H1 (cell line): ENCODE measurements at places on chromosomes 12 and 14. TPM values are rescaled to one million over a fixed set of nuclear protein-coding genes. Genes with fewer than 3 reads are reported as not detected.

The SERPINA1 gene
- total RNA-seq, result not detected in 2 replicates

The WIF1 gene
- total RNA-seq, result 7.8 and 9.1 TPM in 2 replicates

The JPH4 gene
- 46.4 and 46.7 TPM in 2 replicates for total RNA-seq

The SDR9C7 gene
- not detected in 2 replicates for total RNA-seq

The RIMKLB gene
- 75.7 and 78.2 TPM in 2 replicates for total RNA-seq

The MGAT4C gene
- total RNA-seq, result 2.5 and 3.0 TPM in 2 replicates

The TNFAIP2 gene
- total RNA-seq, result 28.3 and 33.3 TPM in 2 replicates

DNA sequence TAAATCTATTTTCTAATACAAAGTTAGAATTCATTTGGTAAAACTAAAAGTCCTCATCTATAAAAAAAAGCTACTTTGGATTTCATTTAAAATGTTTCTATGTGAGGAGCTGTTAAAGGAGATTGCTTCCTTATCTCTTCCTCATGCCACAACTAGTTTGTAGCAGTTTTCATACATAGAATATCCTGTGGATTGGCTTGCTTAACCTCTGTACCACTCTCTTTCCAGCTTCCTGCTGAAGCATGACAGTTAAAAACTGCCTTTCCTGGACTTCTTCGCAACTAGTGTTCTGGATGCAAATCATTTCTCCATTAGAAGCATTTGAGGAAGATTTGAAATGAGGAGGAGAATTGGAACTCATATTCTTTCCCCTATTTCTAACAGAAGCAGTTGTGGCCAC lies 49.6 kb downstream of the ST8SIA1 start:
- DNase-seq, result no peak

GRCh38 chr14:103519043-103519836 lies 3.4 kb downstream of the CKB start:
- no peak for DNase-seq

- DNase-seq, result no peak
Observed at GRCh38 chr12:90102957-90103652, 394.5 kb upstream of the ATP2B1 start.

DNA sequence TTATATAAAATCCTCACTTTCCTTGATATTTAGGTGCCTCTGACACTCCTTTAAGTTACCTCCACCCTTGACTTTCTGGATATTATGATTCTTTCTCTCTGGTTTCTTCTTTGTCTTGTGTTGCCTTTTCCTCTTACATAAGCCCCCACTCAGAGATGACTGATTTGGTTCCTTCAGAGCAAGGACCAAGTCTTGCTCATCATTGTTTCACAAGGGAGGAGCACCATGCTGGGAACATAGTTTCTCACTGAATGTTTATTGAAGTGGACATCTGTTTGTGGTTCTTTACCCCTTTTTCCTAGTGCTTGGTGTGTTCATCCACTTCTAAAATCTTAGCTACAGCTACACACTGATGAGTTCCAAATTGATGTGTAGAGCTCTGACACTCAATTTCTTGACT lies 161.3 kb upstream of the PTPRQ start:
- no peak for DNase-seq

DNA sequence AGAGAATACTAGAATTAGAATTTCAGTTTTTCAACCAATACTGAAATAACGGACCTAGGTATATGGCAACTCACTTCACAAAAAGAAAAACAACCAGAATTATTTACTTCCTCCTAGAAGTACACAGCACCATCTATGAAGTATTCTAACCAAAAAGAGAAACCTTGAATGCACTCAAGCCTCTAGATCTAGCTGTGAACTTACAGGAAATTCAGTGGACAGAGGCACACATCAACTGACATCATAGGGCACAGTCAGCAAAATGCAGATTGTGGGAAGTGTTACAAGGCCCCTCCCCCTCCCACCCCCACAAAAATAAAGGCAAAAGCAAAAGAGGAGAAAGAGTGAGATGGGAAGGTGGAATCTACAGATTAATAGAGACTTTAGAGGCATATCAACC lies 102.4 kb downstream of the TMTC1 start:
- no peak for DNase-seq

GRCh38 chr12:102096855-102097254 lies 23.1 kb downstream of the NUP37 start:
- no peak for DNase-seq

DNA sequence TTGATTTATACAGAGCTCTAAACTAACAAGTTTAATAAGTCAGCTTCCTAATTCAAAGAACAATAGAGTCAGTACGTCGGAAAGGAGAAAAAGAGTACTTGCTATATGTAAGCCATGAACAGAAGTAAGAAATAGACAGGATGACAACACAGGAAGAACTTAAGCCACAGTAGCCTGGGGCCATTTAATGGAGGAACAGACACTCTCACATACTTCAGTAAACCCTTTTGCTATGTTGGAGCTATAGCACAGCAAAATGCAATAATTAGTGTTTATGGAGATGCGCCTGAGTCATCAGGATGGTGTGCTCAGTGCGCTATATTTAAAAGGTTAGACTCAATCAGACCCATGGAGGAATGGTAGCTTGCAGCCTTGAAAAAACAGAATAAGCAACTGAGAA lies 61.0 kb downstream of the SRGAP1 start:
- DNase-seq, result no peak

GRCh38 chr14:90693413-90693812 lies 122.8 kb downstream of the TTC7B start:
- no peak for DNase-seq

- no peak for DNase-seq
Observed at GRCh38 chr14:106268013-106268727, 741.8 kb downstream of the TMEM121 start.

DNA sequence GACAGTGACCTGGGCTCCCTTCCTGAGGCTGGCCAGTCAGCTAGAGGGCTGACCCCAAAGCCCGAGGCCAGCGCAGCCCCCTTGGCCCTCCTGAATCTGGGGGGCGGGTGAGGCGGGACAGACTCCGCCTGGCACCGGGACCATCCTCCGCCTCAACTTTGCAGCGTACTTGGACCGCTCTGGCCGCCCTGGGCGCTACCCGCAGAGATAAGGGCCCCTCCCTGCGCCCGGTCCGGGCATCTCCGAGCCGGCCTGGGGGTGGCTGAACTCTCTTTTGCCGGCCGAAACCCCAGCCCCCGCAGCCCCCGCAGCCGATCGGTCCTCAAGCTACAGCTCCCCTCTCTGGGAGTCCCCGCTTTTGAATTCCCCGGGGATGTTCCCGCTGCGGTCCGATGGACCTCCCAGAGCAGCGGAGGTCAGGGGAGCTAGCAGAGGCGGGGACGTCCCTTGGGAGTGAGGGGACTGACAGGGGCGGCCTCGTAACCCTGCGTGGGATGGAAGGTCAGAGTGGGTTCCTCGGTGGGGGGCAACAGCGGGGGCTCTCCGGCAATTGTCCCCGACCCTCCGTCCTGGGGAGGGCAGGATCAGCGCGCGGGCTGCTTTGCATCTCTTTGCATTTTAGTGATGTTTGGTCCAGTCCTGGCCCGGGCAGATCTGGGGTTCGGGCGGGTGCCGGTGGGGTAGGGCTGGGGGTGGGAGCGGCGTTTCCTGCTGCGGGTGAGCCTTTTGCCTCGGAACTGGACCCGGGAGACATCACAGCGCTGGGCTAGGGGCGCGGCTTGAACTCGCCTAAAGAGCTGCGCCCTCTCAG lies at the start of gene CRIP1:
Gene CRIP1, plus strand, starts transcription at position 724 of the 811 bp plus-strand sequence. CDS start 374 bp downstream, outside the sequence.
- no peak for DNase-seq
